Activated CD4-positive, alpha-beta T cell treated with anti-CD3 and anti-CD28 coated beads for 1 hour (primary cell): ENCODE measurements at places on chromosomes 2 and 18.

DNA sequence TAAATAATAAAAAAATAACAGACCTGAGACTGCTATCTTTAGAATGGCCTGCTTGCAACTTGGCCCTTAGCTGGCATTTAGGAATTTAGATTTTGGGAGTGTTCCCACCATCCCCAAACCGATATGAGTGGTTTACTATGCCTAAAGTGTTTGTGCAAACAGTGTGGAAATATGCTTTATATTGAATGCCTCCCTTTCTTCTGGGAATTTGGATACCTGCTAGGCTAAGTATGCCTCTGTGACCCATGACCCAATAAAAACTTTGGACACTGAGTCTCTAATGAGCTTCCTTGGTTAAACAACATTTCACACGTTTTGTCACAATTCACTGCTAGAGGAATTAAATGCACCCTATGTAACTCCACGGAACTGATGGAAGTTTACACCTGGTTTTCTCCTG is 73.2 kb downstream of the BMPR2 start:
- no peak for DNase-seq

GRCh38 chr2:20487030-20487391 is 40.1 kb downstream of the RHOB start:
- DNase-seq, result no peak

DNA sequence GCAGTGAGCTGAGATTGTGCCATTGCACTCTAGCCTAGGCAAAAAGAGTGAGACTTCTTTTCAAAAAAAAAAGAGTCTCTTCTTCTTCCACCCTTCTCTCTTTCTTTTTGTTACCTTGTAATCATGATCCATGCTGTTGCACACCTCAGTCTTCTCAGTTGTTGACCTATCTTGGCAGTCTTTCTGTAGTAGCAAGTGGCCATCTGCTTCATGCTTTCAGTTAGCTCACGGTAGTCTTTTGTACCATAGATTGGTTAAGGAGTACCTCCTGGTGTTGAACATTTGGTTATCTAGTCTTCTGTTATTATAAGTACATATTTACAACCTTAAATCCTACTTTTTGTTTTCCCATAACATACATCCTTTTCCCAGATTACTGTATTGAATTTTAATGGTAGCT is 3.1 kb downstream of the GORASP2 start:
- no peak for DNase-seq

- no peak for DNase-seq
Observed at GRCh38 chr2:182818925-182819324, 47.5 kb downstream of the FRZB start.

DNA sequence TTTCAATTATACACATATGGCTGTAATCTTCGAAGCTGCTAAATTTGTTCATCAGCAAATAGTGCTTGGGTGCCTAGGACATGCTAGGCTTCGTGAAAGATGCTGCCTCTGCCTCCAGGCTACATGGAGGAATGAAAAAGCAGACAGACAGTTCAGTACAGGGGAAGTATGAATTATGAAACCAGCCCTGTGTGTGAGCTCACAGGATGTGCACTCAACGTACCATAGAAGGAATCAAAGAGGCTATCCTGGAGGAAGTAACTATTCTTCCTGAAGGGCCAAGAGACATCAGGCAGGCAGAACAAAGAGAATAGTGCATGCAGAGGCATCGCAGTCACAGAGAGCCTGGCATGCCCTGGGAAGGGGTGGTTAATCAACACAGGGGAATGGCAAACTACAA is 61.4 kb downstream of the DYM start:
- no peak for DNase-seq

DNA sequence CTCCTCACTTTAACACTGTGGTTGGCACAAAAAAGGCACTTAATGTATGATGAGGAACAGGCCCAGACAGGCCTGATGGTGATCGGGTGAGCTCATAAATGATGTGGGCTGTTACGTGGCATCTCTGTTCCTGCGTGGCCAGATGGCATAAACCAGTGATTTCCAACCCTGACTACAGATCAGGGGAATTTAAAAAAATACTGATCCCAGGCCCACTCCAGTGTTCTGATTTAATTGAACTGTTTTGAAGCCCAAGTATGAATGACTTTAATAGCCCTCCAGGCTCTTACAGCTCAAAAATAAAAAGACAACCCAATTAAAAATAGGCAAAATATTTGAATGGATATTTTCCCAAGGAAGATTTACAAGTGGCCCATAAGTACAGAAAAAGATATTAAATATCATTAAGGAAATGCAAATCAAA is 48.2 kb downstream of the LIPG start:
- no peak for DNase-seq

DNA sequence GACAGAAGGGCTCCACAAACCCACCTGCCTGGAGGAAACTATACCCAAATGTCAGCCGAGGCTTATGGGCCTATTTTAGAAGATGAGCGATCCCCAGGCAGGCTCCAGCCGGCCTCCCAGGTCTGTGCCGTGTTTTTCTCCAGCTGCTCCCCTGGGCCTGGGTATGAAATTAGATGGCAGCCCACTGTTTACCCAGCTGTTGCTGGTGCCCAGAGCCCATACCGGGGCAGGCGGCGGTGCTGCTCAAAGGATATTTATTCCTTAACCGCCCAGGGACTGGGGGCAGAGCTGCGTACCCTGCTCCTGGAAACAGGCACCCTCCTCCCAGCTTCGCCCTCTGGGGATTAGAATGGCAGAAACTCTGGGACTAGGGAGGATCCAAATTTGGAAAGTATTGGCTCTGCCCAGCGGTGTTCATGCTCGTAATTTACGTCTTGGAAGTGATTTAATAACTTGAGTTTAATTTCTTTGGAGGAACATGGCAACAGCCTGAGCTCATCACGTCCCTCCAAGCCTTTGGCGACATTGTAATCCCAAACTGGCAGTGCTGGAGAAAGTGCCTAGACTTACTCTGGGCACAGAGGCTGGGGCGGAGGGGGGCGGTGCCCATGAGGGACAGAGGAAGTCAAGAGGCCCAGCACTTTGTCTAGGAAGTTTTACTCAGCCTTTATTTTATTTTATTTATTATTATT is 199.2 kb downstream of the KLHL29 start:
- DNase-seq, result no peak

DNA sequence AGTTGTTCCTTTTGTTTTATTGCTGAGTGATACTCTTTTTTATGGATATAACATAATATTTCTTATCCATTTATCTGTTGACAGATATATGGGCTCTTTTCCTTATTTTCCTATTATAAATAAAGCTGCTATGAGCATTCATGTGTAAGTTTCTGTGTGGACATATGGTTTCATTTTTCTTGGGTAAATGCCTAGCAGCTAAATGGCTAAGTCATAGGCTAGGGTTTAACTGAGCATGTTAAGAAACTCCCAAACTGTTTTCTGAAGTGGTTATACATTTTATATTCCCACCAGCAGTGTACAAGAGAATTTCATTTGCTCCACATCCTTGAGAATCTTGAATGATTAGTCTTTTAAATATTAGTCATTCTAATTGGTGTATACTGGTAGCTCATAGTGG is 786.6 kb upstream of the CDH2 start:
- DNase-seq, result no peak

DNA sequence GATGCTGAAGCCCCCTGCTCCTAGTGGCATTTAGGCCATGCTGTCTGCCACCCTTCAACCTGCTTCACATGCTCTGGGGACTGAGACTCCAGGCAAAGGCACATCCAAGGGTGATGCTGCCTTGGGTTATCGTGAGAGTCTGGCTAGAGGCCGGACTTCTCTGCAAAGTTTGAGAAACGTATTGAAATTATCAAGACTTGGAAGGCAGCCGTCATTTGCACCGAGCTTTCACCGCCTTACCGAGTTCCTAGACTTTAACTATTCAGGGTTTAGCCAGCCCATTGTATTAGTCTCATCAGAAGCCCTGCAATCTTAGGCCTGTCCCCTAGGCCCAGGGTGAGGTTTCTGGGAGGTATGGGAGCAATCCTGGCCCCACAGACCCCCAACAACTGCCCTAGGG is 34.0 kb downstream of the RDH14 start:
- no peak for DNase-seq

- no peak for DNase-seq
Observed at GRCh38 chr2:105344704-105345345, 7.5 kb downstream of the C2orf49 start.

DNA sequence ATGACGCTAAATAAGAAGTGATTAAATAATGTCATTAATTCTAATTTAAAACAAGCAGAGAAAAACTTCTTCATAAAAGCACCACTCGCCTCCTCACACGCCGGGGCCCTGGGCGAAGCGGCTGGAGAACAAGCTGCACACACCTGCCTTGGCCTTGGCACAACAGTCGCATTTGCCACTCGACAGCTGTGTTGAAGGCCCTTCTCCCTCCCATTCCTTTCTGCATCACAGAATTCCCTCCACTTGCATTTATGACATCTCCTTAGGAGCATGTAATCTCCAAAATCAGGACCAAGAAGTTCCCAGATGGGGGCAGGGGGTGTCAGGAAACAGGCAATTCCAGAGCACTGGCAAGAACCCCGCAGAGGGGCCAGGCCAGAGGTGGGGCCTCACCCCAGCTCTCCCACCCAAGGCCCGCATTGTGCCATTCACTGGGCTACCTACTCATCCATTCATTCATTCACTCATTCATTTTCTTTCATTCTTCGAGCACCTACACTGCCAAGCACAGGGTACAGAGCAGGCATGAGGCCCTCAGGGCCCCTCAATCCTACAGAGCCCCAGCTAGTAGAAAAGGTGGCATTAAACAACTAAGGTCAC is 6.4 kb downstream of the HDAC4 start:
- no peak for DNase-seq

DNA sequence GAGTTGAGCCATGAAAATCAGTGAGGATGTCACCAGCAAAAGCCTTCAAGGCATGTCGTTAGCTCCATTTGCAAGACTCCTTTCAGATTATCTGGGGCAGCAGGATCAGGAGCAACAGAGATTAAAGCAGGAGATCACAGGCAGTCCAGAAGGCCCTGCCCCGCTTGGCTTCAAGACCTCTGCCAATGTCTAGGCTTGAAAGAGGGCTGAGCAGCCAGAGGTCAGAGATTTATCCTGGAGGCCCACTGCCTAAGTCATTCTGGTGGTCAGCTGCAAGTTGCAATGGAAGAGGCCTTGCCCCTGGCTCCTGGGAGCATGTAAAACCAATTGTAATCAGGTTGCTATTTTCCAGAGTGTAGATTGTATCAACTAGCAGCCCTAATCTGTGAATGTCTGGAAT is 416.5 kb downstream of the BCL11A start:
- no peak for DNase-seq
